Amniotic epithelial cell (primary cell): ENCODE measurements at places on chromosomes 3 and 15.

DNA sequence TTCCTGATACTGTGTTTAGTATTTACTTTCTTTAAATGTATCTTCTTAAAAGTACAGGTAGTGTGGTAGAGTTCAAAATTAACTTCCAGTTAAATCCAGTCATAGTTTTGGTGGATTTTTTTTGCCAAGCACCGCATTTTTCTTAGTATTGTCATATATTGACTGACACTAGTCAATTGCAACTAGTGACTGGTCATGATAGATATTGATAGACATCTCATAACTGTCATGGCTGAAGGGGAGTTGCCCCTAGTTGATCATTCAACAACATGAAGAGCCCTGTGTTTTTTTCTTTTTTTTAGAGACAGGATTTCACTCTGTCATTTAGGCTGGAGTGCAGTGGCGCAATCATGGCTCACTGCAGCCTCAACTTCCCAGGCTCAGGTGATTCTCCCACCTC lies 22.1 kb downstream of the RAB8B start:
- DNase-seq: no peak

- DNase-seq: no peak
Observed at GRCh38 chr3:168383573-168383972, 287.8 kb upstream of the GOLIM4 start.

GRCh38 chr3:189936201-189936945 lies 184.3 kb downstream of the P3H2 start:
- DNase-seq: no peak

DNA sequence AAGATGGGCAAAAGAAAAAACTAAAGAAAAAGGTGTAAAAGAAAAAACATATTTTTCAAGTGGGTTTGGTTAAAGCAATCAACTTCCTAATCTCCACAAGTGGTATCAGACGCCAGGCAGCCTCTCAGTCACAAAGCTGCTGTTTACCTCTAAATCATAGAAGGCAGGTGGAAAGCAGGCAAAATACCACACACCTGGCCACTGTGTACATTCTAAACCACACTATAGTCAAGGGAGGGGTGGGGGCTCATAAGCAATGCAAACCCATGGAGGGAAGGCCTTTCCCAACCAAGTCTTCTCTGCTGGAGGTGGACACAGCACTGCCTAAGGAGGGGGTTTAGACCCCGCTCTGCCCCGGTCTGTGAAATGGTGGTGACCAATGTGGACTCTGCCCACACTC lies 50.4 kb downstream of the MCF2L2 start:
- no peak for DNase-seq

DNA sequence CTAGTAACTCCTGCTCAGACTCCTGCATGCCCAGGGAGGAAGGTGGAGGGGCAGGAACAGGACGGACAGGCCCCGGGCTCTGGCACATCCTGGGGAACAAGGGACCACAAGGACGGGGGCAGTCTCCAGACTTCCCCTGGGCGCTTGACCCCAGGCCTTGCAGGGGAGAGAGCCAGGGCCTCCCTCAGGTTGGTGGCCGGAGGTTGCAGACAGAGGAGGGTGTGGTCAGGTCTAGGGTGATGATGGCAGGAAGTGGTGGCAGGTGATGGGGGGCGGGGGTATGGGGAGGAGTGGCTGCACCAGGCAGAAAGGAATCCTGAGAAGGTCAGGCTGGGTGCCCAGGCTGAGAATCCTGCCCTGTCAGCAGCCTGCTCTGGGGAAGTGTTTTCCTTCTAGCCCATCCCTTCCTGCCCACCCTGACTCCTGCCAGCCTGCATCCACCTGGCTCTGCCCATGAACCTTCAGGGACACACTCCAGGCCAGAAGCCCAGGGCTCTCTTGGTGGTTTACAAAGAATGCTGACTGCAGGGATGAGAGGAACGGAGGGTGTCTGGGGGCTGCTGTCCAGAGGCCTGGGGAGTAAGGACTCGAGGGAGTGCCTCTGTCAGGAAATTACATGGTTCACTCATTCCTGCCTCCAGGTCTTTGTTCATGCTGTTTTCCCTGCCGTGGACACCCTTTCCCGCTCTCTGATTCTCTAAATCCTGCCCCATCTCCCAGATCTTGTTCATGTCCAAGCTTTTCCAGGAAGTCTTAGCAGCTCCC lies 15.8 kb downstream of the LOXL1 start:
- peak; percentile 33 for DNase-seq

DNA sequence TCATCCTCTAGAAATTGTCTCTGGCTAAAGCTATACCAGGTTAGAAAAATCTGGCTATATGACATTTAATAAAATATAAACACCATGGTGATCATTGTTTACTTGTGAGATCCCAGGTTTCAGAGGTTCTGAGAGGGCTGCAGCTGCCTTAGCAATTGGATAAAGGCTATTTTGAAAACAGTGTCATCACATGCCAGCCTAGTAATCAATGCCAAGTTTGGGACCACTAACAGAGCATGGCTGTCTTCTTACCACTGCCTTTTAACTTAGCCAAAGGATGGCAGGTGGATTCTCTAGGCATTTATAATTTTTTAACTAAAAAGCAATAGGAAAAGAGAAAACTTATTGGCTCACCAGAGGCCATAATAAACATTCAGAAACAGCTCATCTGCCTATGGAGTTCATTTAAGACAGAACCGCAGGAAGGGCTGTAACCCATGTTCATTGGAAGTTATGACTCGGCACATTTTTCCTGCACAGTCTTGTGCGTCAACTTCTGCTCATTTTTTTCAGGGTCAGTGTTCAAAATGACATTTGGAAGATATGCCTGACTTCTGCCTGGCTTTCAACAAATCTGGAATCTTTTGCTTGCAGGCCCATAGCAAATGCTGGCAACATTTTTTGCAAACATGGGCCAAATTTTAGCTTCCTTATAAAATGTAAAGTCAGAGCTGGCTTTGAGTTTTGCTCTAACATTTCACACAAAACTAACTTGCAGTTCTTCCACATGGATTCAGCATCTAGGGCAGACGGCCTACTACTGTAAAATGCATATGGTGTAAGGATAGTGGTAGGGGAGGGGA lies 476.0 kb upstream of the TBL1XR1 start:
- peak; percentile 88 for DNase-seq

- DNase-seq: no peak
Observed at GRCh38 chr15:45435124-45435903, 57.0 kb upstream of the GATM start.

DNA sequence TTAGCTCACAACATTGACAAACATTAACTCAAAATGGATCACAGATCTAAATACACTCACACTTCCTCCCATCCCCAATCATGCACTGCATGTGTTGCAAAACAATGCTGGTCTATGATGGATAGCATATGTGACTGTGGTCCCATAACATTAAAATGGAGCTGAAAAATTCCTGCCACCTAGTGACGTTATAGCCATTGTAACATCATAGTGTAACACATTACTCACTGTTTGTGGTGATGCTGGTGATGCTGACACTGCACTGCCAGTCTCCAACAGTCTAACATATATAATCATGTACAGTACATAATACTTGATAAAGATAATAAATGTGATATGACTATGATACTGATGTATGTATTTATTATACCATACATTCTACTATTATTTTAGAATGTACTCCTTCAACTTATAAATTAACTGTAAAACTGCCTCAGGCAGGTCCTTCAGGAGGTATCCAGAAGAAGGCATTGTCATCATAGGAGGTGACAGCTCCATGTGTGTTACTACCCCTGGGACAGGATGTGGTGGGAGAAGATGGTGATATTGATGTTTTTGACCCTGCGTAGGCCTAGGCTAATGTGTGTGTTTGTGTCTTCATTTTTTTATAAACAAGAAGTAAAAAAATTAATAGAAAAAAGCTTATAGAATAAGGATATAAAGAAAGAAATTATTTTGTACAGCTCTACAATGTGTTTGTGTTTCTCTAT lies 41.3 kb downstream of the TXNRD3 start:
- no peak for DNase-seq

DNA sequence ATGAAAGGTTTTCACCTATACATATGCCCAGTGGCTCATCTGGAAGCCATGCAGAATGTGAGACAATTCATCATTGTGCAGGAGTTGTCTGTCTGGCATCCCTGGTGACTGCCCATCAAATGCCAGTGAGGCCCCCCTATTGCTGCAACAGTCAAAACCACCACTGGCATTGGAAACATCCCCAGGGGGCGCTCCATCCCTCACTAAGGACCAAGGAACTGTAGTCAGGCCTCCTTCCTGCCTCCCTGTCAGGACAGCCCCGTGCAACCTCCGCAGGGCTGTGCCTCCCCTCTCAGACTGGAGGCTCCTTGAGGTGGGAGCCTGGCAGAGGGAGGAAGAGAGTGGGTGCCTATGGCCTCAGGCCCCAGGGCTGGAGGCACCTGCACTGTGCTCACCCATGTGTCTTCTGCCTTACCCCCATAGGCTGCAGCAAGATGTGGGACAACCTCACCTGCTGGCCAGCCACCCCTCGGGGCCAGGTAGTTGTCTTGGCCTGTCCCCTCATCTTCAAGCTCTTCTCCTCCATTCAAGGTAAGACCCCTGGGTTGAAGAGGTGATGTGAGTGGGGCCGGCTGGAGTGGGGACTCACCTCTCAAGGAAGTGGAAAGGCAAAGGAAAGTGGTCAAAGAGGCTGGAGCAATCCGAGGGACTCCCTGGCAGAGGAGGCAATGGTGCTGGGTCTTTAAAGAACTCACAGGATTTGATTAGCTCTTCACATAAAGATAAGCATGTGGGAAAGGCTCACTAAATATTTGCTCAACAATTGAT lies 16.5 kb downstream of the VIPR1 start:
- DNase-seq: no peak

GRCh38 chr15:57495554-57496165 lies 96.0 kb upstream of the MYZAP start:
- DNase-seq: peak; percentile 85

GRCh38 chr3:148329481-148330235 lies 368.0 kb upstream of the AGTR1 start:
- DNase-seq: no peak

DNA sequence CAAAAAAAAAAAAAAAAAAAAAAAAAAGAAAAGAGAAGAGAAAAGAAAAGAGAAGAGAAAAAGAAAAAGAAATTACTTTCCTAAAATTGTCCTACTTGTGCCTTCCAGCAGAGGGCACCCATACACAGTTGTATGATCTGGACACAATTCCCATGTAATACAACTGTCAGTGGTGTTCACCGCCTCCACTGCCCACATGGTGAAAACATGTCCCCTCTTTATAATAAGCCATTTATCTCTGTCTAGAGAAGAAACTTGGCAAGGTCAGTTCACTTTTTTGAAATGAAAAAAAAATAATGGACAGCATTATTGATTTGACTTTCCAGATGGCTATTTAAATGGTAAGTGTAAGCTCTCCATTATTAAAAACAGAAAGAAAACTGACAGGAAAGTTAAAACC lies 459.4 kb downstream of the GBE1 start:
- DNase-seq: peak; percentile 31

GRCh38 chr15:71136793-71137518 lies 21.7 kb downstream of the THSD4 start:
- DNase-seq: peak; percentile 56

DNA sequence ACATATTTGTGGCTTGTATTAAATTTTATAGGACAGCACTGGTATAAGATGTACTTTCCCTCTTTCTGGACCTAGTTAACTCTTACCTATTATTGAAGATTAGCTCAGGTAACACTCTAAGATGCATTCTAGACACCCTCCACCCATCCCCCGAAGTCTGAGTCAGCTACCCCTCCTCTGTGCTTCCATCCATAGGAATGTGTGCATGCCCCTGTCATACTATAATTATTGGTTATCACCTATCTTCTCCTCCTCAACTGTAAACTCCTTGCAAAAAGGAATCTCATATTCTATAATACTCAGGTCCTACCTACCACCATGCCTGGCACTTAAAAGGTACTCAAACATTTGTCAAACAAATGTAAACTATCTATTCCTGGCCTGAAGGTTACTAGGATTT lies 3.0 kb downstream of the PEAK1 start:
- DNase-seq: no peak

DNA sequence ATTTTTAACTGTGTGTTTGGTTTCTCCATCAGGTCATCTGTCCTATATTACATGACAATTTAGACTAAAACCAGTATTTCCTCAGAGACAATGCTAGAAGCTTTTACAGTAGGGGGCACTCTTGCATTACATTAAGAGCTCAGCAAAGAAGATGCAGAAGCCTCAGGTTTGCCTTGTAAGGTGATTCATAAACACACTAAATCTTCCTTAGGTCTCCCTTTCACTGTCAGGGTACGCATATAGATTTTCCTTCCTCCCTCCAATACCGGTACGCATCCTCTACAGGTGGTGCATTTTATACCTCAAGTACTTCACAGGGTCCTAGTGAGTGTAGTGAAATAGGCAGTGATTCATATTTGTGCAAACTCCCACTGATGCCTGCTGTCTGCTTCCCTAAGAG lies 46.5 kb downstream of the CD86 start:
- peak; percentile 71 for DNase-seq

DNA sequence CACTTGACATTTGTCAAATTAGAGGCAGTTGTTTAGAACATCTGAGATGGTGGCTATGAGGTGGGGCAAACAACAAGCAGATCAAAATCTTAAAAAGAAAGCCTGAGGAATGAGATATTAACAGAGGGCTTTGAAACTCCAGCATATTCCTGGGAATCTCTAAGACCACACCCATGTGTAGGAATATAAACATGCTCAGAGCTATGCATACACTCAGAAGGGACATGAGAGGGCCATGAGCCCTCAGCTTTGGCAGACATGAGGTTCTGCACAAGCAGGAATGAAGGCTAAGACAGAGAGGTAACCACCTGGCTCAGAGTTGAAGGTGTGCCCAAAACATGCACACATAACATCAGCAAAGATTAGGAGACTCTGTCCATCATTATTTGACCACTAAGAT lies 37.9 kb downstream of the ATP10A start:
- DNase-seq: no peak

- no peak for DNase-seq
Observed at GRCh38 chr3:140499114-140499757, 178.6 kb upstream of the TRIM42 start.

DNA sequence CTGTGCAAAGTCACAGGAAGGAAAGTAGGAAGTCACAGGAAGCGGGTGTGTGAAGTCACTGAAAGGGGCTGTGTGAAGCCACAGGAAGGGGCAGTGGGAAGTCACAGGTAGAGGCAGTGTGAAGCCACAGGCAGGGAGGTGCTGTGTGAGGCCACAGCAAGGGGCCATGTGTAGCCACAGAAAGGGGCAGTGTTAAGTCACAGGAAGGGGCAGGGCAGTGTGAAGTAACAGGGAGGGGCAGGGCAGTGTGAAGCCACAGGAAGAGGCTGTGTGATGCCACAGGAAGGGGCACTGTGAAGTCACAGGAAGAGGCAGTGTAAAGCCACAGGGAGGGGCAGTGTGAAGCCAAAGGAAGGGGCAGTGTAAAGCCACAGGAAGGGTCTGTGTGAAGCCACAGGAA lies 36.5 kb downstream of the GASK1A start:
- DNase-seq: no peak

- DNase-seq: no peak
Observed at GRCh38 chr3:100144255-100144866, 30.1 kb upstream of the FILIP1L start.

- peak; percentile 95 for DNase-seq
Observed at GRCh38 chr15:52013151-52013791, 5.7 kb upstream of the MAPK6 start.

GRCh38 chr3:194140520-194141414 lies 4.8 kb downstream of the HES1 start:
- DNase-seq: peak; percentile 63

- peak; percentile 49 for DNase-seq
Observed at GRCh38 chr15:79179108-79179561, 88.6 kb upstream of the RASGRF1 start.

GRCh38 chr3:62329971-62330370 lies 43.4 kb downstream of the FEZF2 start:
- no peak for DNase-seq
